ENCODE measurements at places on chromosomes 4 and X.

- DNase-seq: no peak
These were observed 71.0 kb downstream of the RELL1 start for GRCh38 chr4:37615059-37615719.

- peak; percentile 56 for DNase-seq
These were observed at the start of gene DIAPH2 for GRCh38 chrX:96684339-96685209. Gene DIAPH2, plus strand, starts transcription at chrX:96684842.

DNA sequence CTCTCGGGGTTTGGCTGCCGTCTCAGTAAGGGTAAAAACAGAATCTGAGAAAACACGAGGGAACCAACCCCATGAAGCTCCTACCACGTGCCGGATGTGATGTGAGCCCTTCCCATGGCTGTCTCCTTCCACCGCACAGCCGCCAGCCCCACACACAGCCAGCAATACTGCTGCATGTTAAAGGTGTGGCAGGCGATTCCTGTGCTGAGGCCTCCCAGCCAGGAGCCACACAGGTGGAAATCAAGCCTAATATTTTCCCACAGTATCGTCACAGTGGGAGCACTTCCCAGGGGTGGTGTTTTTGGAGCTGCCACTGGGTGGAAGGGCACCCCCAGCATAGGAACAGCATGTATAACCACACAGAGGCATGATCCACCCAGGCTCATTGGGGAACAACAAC lies 77.5 kb downstream of the SLC2A9 start:
- DNase-seq: no peak

DNA sequence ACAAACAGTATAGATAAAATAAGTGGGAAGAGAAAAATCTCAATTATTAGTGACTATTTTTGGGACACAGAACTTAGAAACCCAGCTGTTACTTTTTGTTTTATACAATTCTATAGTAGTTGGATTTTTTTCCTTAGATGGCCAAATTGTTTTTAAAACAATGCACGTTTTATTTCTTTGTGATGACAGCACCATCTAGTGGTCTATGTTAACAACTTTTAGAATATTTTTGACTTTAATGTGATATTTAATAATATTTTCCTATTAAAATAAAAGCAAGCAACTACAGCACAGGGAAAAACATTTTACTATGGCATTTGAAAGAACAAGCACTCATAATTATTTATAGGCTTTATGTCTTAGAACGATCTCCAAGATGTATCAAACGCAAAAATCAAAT lies 5.6 kb upstream of the SMIM31 start:
- DNase-seq: peak; percentile 29

GRCh38 chr4:104677116-104677515 lies 182.4 kb upstream of the CXXC4 start:
- DNase-seq: peak; percentile 94

- DNase-seq: no peak
These were observed 161.5 kb upstream of the WDR1 start for GRCh38 chr4:10278071-10278470.

DNA sequence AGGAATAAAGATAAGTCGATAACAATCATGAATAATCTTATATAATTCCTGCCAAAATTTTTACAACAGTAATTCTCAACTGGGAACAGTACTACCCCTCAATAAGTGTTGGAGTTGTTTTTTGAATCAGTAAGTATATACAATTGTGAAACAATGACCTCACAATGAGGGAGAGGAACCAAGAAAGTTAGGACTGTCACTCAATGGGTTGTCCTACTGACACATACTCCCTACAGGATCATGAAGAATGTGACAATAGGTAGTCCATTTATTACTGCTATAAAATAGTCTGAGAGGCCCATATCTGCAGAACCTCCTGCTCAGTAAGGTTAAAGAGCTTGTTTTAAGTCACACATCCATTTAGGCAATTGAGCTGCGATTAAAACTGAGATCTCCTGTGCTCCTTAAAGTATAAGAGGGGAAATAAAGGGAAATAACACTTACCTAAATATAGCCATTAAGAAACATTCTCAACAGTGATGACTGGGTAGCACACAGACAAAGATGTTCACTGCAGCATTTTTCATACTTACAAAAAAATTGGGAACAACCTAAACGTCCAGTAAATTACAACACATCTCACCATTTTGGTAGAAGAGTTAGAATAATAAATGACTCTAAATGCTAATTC lies 26.2 kb downstream of the FBXW7 start:
- DNase-seq: no peak

- no peak for DNase-seq
These were observed 11.3 kb downstream of the UCHL1 start for GRCh38 chr4:41267997-41268396.

DNA sequence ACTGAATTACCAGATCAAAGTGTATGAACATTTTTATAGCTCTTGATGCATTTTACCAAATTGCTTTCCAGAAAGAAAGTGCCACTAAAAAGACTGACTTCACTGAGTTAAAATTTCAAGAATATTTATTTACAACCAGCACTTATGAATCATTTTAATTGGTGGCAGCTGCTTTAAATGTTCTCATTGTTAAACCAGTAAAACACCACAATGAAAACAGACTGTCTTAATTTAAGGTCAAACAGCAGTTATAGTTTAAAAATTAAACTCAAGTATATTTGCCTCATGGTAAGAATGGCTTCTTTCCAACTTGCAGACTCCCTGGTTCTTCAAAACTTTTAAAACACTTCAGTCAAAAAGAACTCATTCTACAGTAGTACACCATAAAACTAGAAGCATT lies 36.9 kb downstream of the AMMECR1 start:
- DNase-seq: peak; percentile 92

DNA sequence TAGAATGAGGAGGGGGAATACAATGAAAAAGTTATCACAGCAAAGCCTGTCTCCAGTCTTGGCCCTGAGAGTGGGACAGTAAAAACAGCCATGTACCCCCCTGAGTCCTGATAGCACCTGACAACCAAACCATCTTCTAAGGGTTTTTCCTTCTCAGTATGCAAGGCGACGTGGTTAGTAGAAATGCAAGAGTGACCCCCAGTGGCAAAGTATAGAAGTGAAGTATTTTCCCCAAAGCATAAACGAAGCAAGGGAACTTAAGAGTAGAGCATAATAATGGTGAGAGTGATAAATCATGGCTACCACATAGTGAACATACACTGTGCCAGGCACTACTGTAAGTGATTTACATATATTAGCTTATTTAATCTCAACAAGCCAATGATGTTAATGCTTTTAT lies 52.8 kb downstream of the FAM47C start:
- peak; percentile 43 for DNase-seq

GRCh38 chr4:80694171-80694570 lies 336.3 kb upstream of the BMP3 start:
- DNase-seq: peak; percentile 37

GRCh38 chrX:38500866-38501265 lies 60.5 kb upstream of the TSPAN7 start:
- peak; percentile 16 for DNase-seq

GRCh38 chr4:31613946-31614623 lies 893.9 kb downstream of the PCDH7 start:
- peak; percentile 72 for DNase-seq

DNA sequence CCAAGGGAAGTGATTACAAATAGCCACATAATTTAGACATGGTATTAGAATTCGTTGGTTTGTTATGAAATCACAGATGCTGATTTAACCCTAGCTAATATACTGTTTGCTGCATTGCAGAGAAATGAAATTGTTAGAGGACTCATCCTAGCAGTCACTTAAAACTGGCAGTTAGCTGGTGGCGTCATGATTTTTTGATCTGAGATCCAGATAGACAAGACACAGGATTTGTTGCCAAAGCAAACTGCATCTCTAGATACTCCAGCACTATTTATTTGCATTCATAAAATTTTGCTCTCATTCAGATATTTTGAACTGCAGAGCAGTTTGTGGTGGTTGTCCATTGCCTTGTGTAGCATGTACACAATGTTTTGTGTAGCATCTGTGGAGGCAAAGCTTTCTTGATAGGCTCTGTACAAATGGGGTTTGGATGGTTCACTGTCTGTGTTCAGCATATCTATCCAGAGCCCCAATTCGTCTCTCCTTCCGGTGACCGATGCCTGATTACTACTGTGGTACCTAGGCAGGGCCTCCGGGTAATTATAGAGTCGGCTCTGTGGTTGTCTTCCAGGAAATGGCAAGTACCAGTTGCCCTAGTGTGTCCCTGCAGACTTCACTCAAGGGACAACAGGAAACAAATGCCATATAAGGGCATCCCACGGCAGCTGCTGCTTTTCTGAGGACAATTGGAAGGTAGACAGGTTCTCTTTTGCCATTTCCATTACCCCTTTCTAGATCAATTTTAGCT lies 30.1 kb upstream of the SPARCL1 start:
- peak; percentile 28 for DNase-seq

DNA sequence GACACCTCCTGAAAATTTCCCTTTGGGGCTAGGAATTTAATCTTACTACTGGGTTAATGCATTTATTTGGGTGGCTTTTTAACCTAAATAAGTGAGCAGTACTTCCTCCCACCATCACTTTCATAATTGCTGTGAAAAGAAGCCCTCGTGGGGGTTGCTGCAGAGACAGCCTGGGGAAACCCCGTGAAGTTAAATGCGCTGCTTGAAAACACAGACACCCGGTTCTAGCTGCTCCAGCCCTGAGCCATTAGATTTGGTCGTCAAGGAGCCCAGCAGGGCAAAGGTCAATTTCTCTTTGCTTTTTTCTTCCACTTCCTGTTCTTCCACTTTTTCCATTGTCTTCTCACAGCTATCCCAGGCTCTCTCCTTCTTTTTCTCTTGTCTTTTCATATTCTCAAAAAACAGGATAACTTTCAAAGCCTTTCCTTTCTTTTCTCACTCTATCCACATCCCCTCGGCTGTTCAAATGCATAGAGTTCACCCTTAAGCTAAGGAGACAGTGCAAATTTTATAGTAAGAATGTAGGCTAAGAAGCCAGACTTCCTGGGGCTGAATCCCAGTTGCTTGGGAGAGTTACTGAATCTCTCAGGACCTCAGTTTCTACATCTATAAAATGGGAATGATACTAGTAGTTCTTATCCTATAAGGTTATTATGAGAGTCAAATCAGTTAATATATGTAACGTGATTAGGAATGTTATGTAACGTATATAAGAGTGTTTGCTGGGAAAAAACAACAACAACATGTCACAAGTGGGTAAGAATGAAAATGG lies 91.5 kb upstream of the ZNF827 start:
- DNase-seq: peak; percentile 45

GRCh38 chr4:149293046-149293649 lies 522.5 kb downstream of the IQCM start:
- no peak for DNase-seq

DNA sequence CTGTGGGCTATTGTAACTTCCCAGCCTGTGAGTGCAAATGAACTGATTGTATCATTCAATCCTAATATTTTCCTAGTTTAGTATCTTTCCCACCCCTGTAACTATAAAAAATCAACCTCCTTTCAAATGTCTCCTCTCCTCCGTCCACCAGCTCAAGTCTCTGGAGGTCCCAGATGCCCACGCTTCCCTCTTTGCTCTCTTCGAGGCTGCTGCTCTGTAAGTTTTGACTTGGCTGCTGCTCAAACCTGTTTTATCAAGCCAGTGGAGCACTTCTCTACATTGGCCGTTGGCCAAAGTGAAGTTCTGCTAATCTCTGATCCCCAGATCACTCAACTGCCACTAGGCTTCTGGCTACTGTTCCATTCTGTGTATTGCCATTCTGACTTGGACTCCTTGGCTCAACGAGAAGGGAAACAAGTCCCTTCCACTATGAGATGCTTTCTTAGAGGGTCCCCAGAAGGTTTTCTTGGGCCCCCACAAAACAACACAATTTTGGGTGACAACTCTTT lies 60.7 kb upstream of the RAPGEF2 start:
- peak; percentile 25 for DNase-seq

DNA sequence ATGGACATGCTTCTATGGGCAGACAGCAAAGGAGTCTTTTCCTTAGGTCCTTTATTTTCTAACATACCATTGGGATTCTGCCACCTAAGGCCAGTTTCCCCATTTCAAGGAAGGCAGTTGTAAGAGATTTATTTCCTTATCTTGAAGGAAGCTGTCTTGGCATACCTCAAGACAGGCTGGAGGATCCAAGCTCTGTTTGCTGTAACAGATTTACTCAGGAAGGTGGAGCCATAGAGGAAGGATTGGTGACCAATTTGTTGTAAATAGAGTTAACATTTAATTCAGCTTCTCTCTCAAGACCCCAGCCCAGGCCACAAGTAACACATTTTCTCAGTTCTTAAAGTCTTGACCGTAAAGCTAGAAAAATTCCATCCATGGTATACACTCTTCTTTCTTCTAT lies 131.6 kb upstream of the TENM3 start:
- peak; percentile 2 for DNase-seq

DNA sequence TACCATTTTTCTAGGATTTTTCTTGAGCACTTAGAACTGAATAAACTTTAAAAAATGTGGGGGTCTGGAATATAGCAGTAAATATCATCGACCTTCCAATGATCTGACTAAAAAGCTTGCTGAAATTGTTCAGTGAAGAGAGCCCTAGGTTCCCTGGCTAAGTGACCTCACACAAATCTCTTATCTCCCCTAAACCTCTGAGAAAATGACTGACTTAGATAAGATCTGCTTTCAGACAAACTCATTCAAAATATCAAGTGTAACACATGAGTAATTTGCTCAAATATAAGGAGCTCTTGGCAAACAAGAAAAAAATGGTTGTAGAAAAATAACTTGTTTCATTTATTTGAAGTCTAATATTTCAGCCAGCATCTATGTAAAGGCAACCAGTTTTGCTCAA lies 441.7 kb upstream of the SLIT2 start:
- no peak for DNase-seq

- no peak for DNase-seq
These were observed 85.9 kb downstream of the MAGED4 start for GRCh38 chrX:52270453-52271116.

DNA sequence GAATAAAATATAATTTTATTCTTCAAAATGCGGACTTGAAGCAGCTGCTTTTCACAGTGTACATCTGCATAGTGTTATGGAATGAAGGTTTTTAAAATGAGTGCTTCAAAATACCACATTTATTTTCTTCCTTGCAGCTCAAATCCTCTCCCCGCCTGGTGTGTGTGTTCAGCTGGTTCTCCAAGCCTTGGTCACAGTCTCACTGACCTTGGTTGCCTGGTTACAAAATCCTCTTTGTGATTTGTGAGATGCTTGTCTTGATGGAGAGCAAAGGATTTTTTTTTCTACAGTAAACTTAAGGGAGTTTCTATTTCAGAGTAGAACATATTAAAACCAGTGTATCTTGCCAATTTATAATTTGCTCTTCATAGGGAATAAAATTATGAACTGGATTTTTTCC lies 139.2 kb downstream of the PCDH18 start:
- no peak for DNase-seq

DNA sequence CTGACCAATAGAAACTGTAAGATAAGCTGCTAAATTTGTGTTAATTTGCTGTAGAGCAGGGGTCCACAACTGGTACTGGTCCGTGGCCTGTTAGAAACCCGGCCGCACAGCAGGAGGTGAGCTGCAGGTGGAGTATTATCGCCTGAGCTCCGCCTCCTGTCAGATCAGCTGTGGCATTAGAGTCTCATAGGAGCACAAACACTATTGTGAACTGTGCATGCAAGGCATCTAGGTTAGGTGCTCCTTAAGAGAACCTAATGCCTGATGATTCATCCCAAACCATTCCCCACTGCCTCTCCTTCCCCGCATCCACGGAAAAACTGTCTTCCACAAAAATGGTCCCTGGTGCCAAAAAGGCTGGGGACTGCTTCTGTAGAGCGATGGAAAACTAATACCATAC lies 19.7 kb downstream of the FBXW7 start:
- no peak for DNase-seq

Measured in renal cortical epithelial cell (primary cell).